ENCODE measurements at places on chromosomes 2 and 18. TPM values are rescaled to one million over a fixed set of nuclear protein-coding genes. Genes with fewer than 3 reads are reported as not detected.

DNA sequence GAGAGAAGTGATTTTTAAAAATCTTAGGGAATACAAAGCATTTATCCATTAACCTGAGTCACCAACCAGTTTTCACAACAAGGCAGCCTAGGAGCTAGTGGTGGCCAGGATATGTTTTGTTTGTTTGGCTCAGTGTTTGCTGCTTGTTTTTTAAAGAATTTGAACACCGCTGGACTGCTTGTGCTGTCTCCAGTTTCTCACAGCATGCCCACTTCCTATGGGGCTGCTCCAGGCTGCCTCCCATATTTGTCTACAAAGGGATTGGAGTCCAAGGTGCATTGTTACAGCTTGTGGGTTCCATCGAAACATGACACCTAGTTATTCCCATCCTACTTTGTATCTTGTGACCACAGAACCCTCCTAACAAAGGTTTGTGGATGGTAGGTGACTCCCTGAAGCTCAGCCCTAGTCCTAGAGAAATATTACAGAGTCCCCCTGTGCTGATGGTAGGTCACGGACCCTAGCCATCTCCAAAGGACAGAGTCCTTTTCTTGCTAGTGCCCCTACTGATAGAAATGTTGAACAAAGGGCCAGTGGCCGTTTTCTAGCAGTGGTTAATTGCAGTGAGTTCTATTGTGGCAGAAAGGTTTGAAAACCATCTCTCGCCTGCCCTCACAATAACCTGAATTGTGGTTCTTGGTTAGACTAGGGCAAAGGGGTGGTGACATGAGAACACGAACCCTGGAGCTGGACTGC, 23.2 kb downstream of the GPR39 start:
- no peak for DNase-seq

- DNase-seq = no peak
Observed at GRCh38 chr2:10001586-10001985, 41.8 kb upstream of the KLF11 start.

DNA sequence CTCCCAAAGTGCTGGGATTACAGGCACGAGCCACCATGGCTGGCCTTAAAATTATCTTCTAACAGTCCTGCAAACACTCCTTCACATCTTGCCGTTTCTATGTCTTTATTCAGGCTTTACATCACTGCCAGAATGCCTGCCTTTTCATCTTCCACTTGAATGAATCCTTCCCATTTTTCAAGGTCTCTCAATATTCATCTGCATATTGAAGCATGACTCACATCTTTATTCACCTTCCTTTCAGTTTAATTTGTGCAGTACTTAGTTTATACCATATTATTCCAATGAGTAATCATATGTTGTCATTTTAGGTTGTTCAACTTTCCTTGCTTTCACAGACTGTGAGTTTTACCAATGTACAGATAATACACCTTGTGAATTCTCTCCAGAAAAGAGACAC, 510.1 kb upstream of the PIK3C3 start:
- DNase-seq = no peak

GRCh38 chr2:54801352-54801751, 77.9 kb downstream of the EML6 start:
- no peak for DNase-seq

DNA sequence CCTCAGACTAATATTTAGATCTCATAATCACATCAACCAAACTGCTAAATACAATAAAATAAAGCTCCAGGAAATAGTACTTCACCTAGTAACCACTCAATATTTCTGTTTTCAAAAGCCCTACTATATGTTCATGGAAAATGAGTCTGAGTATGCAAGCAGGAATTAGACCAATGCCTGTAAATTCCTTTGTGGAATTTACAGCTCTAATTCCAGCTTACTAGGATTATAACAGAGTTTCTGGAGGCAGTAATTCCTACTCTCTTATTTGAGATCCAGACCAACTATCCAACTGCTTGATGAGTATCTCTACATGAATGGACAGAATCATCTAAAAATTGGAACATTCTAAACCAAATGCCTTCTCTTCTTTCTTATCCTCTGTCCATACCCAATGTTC, 11.6 kb downstream of the CDKL4 start:
- no peak for DNase-seq

- DNase-seq = no peak
Observed at GRCh38 chr2:2127467-2127866, 203.6 kb downstream of the MYT1L start.

DNA sequence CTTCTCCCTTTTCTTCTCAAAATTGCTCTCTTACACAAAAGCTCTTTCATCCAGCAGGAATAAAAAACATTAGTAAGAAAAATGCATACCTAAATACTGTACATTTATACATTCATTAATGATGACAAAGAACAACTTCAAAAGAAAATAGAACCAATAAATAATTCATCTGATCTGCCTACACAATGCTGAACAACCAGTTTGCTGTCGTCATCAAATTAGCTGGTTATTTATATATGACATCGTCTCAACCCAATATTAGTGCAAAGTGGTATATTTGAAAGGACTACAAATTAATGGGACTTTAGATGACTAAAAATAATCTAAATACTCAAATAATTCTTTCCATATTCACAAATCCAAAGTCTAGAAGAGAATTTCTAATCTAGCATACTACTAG, 24.8 kb upstream of the VIT start:
- no peak for DNase-seq

- DNase-seq = no peak
Observed at GRCh38 chr18:7334973-7335568, 104.2 kb downstream of the LRRC30 start.

DNA sequence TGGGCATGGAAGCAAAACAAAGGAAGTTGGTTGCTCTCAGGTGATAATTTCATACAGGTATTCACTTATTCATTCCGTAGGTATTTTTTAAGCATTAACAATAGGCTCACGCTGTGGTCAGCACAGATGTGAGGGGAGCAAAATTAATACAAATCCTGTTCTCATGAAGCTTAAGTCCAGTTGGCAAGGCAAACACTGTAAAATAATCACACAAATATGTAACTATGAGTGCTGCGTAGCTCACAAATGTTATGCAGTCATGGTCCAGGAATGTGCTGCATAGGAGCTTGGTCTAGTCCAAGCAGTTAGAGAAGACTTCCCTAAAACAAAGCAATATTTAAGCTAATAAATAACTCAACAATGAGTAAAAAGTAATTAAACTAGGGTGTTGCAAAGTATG, 23.9 kb downstream of the SP5 start:
- DNase-seq = no peak

DNA sequence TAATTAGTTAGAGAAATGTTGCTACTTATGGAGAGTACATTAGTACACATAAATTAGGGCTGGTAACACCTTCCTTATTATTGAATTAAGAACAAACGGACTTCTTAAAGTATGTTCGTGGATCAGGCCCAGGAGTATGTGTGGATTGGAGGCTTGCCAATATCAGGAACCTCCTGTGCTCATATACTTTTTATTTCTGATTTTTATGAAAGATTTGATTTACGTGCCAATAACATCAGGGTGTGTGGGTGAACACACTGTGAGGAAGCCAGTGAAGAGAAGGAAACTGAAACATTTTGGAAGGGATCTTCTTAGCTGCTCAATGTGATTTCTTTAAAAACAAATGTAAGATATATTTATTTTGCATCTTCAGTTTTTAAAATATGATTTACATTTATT, 113.0 kb downstream of the EFEMP1 start:
- DNase-seq = no peak

Gene RAD51AP2
- 0.19 TPM for polyA plus RNA-seq

GRCh38 chr2:146890491-146890890, 954.3 kb upstream of the ACVR2A start:
- DNase-seq = no peak

DNA sequence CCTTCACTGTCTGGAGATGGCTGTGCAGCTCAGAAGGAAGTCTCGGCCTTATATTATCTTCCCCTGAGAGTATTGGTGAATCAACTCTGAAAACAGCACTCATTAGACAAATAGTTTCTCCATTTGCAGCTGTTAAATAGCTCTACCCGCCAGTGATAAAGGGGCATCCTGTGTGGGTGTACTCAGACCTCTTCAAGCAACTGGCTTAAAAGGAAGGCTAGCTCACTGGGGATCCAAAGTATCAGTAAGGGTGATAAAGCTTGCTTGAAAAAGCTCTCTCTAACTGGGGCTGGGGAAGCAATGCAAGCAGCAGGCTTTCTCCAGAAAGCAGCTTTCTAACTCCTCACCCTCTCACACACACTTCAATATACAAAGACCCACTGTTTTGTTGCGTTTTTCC, 64.9 kb upstream of the PSMD14 start:
- DNase-seq = no peak

Gene PID1
- polyA plus RNA-seq = 4.3 TPM

DNA sequence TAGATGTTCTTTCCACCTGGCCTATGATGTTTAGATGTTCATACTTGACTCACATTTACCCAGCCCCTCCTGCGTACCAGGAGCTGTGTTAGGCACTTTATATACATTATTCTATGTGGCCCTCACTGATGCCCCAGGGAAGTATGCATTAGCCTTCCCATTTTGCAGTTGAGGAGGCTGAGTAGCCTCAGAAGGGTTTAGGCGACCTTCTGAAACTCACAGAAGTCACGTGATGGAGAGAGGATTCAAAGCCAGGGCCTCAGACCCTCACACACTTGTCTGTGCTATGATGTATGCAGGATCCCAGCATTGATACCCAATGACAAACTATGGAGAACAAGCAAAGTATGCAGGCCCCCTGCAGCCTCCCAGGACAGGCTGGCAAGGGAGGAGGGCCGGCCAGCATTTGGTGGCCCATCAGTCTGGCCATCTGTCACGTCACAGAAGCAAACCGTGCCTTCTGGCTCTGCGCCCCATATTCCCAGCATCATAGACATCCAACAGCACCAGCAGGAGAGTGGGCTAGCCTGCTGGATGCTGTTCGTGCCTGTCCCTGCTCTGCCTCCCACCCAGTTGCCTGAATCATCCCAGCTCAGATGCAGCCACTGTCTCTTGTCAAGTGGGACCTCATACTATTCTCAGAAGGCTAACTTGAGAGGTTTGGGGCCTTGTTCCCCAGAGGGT, 33.6 kb downstream of the EHD3 start:
- DNase-seq = no peak

Gene IL1F10
- polyA plus RNA-seq = not detected

Gene STRN
- polyA plus RNA-seq = 23.3 TPM

Gene SERPINB3
- not detected for polyA plus RNA-seq

- no peak for DNase-seq
Observed at GRCh38 chr2:88071365-88071764, 3.7 kb downstream of the SMYD1 start.

DNA sequence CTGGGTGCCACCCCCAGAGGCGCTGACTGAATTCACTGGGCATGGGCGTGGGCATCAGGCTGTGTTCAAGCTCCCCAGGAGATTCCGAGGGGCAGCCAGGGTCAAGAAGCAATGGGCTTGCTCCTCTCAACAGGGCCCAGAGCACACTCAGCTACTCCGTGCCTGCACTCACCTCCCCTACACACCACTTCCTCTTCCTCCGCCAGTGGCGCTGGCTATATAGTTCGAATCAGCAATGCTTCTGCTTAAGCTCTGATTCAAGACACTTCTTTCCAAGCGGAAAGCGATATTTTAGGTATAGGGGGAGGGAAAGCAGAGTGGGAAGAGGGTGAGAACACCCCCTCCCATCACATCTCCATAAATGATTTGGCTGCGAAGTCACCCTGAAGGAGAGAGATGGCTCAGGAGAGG, 42.1 kb downstream of the CRACDL start:
- DNase-seq = no peak

DNA sequence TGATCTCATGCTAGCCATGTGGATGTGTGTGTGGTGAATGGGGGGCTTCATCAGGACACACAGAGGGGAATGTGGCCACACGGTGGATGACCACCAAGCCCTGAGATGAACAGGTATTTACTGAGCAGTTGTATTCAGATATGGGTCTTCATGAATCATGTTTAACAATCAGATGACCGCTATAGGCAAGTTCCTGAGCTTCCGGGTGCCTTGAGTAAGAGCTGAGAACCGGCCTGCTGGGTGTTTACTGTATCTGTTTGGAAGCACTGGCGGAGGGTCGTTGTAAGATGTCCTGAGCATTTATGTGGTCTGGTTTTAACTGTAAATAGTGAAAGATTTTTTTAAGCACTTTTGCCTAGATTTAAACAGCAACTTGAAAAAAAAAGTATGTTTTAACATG, 43.9 kb downstream of the BOLA3 start:
- DNase-seq = no peak

DNA sequence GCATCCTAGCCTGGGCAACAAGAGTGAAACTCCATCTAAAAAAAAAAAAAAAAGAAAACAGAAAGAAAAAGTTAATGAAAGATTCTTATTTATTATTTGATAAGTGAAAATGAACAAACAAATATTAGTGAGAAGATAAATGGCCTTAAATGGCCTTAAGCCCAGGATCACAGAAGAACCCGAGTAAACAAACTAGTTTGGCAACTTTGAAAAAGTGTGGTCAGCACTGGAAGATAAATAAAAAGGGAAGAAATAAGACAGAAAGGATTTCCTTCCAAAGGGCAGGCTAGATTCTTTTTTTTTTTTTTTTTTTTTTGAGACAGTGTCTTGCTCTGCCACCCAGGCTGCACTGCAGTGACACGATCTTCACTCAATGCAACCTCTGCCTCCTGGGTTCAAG, 692.4 kb downstream of the CPS1 start:
- DNase-seq = no peak

DNA sequence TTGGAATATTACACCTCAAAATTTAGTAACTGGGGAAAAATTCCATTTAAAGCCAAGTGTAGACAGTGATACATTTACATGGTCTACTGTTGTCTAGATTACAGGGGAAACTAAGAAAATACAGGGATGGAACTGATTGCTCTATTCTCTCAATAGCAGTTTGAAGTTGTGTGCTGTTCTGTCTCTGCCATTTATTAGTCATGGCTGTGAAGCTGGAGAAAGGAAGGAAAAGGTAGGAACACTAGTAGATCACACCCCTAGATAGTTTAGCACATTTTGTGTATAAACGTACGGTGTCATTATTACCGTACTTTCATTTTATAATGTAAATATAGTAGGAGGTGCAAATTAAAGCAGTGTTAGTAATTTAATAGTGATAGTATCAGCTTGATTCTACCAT, 170.5 kb downstream of the PHLPP1 start:
- no peak for DNase-seq

DNA sequence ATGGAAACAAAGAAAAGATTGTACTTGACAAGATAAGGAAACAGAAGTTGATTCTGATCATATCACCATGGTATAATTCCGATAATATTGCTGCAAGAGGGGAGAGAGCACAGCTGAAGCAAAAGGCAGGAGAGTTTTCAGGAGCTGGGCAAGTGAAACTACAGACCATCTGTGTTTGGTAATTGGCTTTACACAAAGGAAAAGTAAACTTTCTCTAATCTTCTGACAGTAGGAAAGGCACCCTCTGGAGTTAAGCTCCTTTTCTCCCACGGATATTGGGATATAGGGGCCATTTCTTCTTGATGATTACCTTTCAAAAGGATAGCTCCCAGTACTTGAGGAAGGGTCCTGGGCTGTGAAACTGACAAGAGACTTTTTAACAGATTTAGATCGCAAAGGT, 29.9 kb upstream of the REG3A start:
- DNase-seq = no peak
